ENCODE measurements at places on chromosomes 11 and 22. TPM values are rescaled to one million over a fixed set of nuclear protein-coding genes. Genes with fewer than 3 reads are reported as not detected.

OR5A1 gene
- 0.07 TPM for total RNA-seq

GRCh38 chr11:84853841-84854497 lies 773.2 kb downstream of the DLG2 start:
- DNase-seq: no peak
- no peaks in the 10 kb centered on the region for H3K36me3 ChIP-seq
- H3K4me1 ChIP-seq: no peaks in the 10 kb centered on the region

- no peak overlapping the region for H3K27ac ChIP-seq
- no peaks in the 10 kb centered on the region for H3K36me3 ChIP-seq
- H3K4me1 ChIP-seq: no peaks in the 10 kb centered on the region
Measured at GRCh38 chr22:43153899-43154298, 2.5 kb downstream of the TSPO start.

GRCh38 chr11:92766698-92767097 lies 202.8 kb upstream of the MTNR1B start:
- H3K27me3 ChIP-seq: no peaks in the 10 kb centered on the region
- peaks cover 26% of the 10 kb centered on the region for H3K4me1 ChIP-seq
- no peak overlapping the region for H3K4me3 ChIP-seq
- no peak for DNase-seq

DNA sequence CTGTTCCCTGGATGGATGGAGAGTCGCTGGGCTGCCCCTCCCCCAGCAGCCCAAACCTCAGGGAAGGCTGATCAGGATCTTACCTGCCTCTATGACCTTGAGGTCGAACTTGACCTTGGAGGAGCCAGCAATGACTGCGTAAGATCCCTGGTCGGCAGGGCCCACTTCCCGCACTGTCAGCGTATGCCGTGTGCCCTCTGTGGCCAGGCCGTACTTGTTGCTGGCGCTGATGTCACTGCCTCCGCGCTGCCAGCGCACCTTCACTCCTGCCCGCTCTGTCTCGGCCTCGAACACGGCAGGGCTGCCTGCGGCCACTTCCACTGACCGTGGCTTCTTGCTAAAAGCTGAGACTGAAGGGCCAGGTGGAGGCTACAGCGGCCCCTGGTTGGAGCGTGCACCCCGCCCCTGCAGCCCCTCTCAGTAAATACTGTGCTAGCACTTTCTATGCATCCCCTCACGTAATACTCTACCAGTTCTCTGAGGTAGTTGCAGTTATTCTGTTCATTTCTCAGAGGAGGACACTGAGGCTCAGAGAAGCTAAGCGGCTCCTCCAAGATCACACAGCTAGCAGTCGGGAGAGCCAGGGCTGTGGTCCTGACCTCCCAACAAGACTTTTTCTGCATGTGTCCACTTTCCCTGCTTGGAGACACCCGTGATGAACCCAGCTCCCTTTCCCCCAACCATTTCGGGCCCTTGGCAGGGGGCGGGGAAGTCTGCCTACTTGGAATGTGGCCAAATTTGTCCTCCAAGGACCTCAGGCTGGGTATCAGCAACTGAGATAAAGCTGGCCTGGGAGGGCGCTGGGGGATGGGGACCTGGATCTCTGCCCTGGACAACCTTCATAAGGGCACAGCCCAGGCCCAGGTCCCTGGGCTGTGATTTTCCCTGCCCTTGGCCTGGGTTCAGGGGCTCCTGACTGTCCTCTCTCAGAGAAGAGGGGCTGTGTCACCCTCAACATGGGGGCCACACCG lies 1.1 kb downstream of the MYBPC3 start:
- H3K4me1 ChIP-seq: peaks cover 8% of the 10 kb centered on the region
- no peak for DNase-seq
- no peaks in the 10 kb centered on the region for H3K36me3 ChIP-seq
- no peak overlapping the region for H3K27ac ChIP-seq

GRCh38 chr22:33401291-33401690 lies 343.1 kb upstream of the SYN3 start:
- no peak for DNase-seq
- H3K4me1 ChIP-seq: peaks cover 6% of the 10 kb centered on the region
- no peaks in the 10 kb centered on the region for H3K27me3 ChIP-seq
- H3K36me3 ChIP-seq: no peaks in the 10 kb centered on the region

DNA sequence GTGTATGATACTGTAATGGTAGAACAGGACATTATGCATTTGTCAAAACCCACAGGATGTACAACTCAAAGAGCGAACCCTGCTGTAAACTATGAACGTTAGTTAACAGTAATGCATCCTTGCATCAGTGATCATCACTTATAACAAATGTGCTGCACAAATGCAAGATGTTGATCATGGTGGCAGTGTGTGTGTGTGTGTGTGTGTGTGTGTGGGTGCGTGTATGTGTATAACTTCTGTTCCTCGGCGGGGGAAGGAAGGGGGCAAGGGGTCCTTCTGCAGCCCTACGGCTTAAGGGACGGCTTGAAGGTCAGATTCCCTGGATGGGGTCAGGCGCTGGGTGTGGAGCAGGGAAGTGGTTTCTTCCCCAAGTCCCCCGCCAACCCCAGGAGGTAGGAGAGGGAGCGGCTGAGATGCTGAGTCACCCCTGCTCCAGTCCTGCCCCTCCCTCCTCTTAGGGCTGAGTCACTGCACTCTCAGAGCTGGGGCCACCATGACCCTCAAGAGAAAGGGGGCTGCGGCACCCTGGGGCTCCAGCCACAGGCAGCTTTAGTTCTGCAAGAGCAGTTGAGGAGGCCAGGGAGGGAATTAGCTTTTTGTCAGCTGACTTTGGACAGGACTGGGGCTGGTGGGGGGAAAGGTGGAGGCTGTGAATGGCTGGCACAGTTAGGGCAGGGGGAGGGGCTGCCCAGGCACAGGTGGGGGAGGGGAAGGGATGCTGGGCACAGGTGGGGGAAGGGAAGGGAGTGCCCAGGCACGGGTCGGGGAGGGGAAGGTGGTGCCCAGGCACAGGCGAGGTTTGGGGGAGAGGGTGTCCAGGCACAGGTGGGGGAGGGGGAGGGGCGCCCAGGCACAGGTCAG lies 8.8 kb upstream of the CTSD start:
- no peak for DNase-seq
- H3K27ac ChIP-seq: no peak overlapping the region
- H3K27me3 ChIP-seq: no peaks in the 10 kb centered on the region
- H3K36me3 ChIP-seq: no peaks in the 10 kb centered on the region
- H3K4me3 ChIP-seq: no peak overlapping the region
- H3K4me1 ChIP-seq: no peaks in the 10 kb centered on the region

- H3K4me1 ChIP-seq: peaks cover 4% of the 10 kb centered on the region
- no peaks in the 10 kb centered on the region for H3K36me3 ChIP-seq
- H3K4me3 ChIP-seq: no peak overlapping the region
Measured at GRCh38 chr11:32068134-32068870, 22.6 kb upstream of the RCN1 start.

GRCh38 chr22:39414886-39415285 lies 15.3 kb downstream of the TAB1 start:
- H3K4me3 ChIP-seq: no peak overlapping the region
- no peaks in the 10 kb centered on the region for H3K36me3 ChIP-seq
- peaks cover 25% of the 10 kb centered on the region for H3K4me1 ChIP-seq
- no peak for DNase-seq

DNA sequence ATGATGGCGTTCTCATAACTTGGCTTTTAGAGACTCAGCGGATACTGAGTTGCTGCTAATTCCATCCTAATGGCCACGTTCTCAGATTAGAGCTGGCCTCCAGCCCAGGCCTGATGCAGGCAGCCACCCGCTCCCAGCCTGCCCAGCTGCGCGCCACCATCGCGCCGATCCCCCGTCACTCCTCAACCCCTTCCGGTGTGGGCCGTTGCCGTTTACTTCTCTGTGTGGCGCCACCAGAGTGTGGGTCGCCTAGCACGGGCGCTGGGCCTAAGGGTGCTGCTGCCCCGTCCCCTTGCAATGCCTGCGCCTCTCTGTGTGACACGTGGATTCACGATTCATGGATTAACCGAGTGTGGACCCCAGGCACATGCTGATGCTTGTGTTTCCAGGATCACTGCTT lies 1116.0 kb downstream of the BRD1 start:
- H3K36me3 ChIP-seq: no peaks in the 10 kb centered on the region
- H3K4me3 ChIP-seq: no peak overlapping the region
- DNase-seq: no peak
- H3K27ac ChIP-seq: no peak overlapping the region

PYGM gene
- 1.3 TPM for total RNA-seq

DNA sequence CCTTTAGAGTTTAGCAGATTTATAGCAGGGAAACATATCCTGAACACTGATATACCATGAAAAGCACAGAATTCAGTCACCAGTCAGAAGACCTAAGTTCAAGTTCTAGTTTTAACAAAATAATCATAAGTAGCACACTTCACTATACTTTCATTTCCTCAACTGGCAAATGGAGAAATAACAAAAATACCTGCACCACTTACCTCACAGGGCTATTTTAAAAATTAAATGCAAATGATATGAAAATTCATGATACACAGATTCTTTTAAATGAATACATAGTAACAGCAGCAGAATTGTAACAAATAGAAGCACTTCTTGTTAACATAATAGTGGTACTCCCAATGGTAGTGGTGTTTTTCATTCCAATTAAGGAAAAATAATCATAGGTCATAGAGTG lies 139.0 kb downstream of the FCHSD2 start:
- H3K27ac ChIP-seq: peak overlapping the region; percentile 96
- H3K27me3 ChIP-seq: no peaks in the 10 kb centered on the region
- H3K36me3 ChIP-seq: peaks cover 33% of the 10 kb centered on the region
- peak overlapping the region; percentile 17 for H3K4me3 ChIP-seq
- H3K4me1 ChIP-seq: peaks cover 66% of the 10 kb centered on the region
- DNase-seq: peak; percentile 91

PTPRJ gene
- total RNA-seq: 90.3 TPM
